ENCODE measurements at places on chromosomes 7 and 10.

DNA sequence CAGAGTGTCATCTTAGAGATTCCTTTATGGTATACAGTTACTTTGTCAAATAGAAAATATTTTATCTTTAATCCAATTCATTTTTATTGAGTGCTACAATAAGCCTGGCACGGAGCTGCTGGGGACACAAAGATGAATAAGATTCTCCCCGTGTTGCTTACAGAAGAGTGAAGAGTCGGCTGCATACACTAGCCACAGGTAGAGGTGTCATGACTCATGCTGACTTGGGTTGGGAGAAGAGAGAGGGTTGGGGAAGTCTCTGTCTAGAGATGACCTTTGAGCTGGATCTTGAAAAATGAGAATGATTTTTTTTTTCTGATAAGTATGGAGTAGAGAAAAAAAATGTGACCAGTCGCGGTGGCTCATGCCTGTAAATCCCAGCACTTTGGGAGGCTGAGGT is 289.9 kb upstream of the CELF2 start:
- DNase-seq: no peak

- DNase-seq: no peak
Measured at GRCh38 chr7:1572111-1572822, 2.4 kb upstream of the PSMG3 start.

DNA sequence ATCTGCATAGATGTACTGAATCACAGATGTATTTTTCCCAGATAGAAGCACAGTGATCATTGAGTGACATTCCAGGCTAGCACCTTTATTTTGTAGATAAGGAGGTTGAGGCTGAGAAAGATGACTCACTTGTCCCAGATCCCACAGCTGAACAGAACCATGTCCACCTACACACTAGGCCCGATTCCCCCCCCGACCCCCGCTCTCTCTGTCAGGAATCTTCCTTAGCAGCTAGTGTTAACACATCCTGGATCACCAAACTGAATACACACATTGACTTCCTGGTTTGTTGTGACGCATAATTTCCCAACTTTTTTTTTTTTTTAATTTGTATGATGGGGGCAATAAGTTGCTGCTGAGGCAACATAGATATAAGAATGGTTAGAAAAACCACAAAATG is 5.2 kb downstream of the SFMBT2 start:
- DNase-seq: no peak

DNA sequence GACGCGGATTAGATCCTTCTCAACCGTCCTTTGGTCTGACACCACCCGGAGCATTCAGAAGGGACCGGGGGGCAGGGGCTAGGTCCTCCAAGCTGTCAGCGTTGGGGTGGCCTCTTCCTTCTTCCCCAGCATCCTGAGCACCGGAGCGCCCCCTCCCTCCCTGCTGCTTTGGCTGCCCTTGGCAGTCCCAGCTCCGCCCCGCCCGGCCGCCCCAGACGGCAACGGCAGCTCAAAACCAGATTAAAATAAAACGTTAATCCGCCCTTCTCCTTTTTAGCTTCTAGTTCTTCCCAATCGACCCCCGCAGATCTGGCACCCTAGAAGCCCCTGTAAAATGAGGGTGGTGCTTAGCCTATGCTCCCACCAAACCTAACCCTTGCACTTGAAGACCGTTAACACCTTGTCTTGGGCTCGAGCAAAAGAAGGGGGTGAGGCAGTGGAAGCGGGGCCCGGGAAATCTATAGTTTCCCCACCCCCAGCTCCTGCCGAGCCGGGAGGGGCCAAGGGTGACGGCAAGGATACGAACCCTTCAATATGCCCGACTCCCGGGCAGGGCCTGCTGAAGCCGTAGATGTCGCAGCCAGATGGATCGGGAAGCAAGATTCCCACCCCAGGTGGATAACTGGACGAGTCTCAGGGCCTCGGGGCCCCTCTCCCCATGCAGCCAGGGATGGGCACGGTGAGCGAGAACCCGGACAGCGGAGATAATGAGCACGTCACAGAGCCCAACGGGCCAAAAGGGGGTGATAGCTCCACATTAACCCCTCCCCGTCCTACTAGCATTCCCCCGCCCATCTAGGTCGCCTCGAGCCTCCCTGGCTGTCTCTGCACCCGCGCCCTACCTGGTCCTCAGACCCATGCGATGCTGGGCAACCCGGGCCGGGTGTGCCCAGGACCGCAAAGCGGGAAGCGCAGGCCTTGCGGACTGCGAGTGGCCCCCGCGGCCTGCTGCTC is 169.7 kb downstream of the NRF1 start:
- DNase-seq: no peak

GRCh38 chr10:103692436-103692951 is 162.9 kb downstream of the SH3PXD2A start:
- DNase-seq: peak; percentile 10

DNA sequence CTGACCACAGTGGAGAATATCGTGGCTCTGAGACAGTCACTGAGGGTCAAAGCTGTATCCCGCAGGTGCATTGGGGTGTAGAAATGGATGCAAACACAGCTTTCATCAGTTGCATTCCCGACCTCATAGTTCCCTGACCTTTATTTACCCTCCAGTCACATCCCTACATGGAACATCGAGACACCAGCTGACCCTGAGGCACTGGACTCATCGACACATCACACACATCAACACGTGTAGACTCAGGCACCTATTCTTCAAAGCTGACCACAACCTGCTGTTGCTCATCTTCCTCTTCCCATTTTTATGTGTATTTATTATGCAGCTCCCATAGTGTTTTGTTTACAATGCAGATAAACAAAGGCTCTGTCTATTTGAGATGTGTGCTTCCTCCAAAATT is 396.9 kb upstream of the NRP1 start:
- no peak for DNase-seq

- DNase-seq: no peak
Measured at GRCh38 chr7:72403458-72404076, 8.6 kb downstream of the CALN1 start.

DNA sequence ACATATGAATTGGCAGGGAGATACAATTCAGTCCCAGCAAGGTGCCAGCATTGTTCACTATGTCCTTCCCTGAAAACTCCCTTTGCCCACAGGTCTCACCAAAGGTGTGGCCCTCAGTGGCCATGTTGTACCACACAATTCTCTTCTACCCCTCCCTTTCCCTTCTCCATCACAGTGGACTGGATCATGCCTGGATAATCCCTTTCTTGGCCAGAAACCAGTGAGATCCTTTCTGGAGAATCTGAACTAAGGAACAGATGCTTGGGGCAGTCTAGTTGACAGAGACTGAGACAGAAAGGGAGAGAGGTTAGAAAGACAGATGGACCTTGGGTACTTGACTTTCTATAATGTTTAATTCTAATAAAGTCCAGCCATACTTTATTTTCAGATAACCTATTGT is 9.5 kb downstream of the NMT2 start:
- no peak for DNase-seq

GRCh38 chr7:52959878-52960660 is 75.4 kb upstream of the POM121L12 start:
- DNase-seq: no peak

- no peak for DNase-seq
Measured at GRCh38 chr10:133019651-133020050, 68.1 kb upstream of the ADGRA1 start.

- DNase-seq: no peak
Measured at GRCh38 chr7:137032436-137032835, 164.0 kb downstream of the CHRM2 start.

DNA sequence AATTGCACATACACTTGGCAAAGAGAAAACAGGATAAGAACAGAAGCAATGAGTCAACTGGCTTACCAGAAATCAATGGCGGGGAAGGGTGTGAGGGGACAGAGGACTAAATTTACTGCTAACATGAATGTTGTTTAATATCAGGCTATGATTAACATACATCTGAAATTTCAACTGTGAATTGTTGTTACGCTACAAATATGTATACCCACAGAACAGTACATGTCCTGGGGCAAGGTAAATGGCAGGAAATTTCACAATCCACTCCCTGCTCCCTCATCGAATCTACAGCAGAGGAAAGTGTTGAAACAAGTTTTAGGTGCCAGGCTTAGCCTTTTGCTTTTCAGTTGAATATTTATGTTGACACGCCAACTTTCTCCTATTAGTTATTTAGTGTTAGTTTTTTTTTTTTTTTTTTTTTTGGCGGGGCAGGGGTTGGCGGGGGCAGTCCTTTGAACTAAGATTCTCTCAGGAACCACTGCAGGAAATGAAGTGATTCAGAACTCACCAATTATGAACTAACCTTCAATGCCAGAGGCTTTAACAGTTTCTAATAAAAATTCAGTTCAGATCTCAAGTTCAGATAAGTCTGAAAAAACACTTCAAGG is 99.0 kb downstream of the UBE2H start:
- DNase-seq: no peak

DNA sequence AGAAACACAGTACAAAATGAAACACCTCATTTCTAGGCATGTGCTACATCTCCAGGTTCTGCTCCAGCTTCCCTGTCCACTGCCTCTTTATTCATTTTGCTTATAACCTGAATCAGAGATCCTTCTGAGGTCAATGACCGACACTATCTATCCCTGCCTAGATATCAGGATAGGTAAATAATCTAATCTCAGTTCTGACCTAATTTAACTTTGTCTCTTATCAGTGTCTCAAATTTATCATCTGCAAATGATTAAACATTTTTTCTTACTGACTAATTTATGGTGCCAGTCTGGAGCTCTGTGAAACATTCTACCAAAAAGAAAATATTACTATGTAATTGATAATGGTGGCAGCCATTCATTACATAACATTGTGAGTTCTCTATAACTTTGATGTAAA is 61.1 kb downstream of the SGCE start:
- no peak for DNase-seq

DNA sequence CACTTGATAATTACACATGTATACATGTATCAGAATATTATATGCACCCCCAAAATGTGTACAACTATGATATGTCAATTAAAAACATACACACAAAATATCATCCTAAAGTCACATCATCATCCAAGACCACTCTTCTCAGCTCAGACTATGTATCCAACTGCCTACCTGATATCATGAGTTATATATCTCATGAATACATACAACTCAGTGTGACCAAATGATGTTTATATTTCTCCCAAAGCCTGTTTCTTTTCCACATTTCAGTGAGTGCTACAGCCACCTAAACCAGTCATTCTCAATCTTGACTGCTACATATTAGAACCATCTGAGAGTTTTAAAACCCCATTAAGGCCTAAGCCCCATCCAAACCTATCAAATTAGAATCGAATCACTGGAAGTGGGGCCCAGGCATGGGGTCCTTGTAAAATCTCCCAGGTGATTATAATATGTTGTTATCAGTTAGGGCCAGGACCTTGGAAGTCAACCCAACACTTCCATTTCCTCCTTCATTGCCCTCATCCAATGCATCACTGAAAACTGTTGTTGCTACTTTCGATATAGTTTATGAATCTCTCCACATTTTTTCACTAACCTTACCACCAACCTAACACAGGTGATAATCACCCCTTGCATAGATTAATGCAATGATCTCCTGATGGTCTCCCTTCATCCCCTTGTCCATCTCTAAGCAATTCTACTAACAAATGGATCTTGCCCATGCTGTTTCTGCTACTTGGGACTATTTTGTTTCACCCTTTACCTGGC is 53.8 kb upstream of the ITGB8 start:
- DNase-seq: no peak

DNA sequence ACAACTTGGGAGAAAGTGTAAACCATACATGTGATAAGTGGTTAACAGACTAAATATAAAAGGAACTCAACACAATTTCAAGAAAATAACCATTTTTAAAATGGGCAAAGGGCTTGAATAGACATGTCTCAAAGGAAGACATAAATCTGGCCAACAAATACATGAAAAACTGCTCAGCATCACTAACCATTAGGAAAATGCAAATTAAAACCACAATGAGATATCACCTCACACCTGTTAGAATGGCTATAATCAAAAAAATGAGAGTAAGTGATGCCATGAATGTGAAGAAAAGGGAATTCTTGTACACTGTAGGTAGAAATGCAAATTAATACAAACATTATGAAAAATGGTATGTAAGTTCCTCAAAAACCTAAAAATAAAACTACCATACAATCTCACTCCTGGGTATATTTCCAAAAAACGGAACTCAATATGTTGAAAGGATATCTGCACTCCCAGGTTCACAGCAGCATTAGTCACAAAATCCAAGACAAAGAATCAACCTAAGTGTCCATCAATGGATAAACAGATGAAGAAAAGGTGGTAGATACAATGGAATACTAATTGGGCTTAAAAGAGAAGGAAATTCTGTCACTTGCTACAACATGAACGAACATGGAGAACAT is 5.6 kb downstream of the SNX13 start:
- DNase-seq: no peak

GRCh38 chr10:24793648-24794379 is 70.1 kb upstream of the ARHGAP21 start:
- no peak for DNase-seq

DNA sequence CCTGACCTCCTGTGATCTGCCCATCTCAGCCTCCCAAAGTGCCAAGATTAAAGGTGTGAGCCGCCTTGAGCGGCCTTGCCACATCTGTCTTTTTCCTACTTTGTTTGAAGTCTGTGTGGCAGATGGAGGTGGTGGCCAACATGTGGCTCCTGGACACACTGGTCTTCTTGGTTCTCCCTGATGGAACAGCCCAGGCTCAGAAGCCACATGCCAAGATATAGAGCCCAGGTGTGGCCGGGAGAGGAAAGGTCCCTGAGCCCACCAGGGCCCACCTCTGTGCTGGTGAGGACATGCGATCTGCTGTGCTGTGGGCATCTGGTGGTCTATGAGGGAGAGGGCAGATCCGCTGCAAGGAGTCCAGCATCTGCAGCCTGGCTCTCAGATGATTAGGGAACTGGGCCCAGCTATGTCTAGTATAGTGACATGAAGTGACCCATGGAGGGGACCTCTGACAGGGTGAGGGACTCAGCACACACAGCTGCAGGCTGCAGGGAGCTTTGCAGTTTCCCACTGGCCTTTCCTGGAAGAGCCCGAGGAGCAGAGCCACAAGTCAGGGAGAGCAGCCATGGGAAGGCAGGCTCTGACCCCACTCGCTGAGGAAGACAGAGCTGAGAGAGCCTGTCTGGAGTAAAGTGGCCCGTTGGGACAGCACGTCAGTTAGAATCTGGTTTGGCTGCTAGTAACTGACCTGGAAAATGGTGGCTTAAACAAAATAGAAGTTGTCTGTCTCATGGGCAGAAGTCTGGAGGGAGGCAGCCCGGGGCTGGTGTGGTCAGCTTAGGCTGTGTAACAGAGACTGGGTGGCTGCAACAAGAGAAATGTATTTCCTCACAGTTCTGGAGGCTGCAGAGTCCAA is 25.9 kb downstream of the ADCY1 start:
- no peak for DNase-seq

DNA sequence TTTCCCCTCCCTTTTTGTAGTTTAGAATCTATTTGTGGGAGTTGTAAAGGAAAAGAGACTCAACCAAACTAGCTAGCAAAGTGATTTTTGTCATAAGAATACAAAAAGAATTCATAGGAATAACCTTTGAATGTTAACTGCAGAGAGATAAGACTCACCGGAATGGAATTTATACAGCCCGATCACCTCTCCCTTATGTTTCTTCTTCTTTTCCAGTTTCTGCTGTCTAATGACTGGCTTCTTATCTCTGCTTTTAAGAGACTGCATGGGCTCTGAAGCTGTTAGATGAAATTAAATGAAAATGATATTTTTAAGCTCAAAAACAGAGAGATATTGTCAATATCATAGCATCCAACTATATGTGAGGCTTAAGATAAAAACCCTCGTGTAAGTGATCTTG is 1095.9 kb downstream of the REEP3 start:
- DNase-seq: no peak

- no peak for DNase-seq
Measured at GRCh38 chr7:968205-969105, 6.9 kb downstream of the COX19 start.

- DNase-seq: no peak
Measured at GRCh38 chr7:18693406-18693805, 197.9 kb downstream of the HDAC9 start.

GRCh38 chr10:88651101-88651551 is 13.1 kb upstream of the LIPF start:
- DNase-seq: no peak

All from stimulated activated CD4-positive, alpha-beta T cell treated with anti-CD3 and anti-CD28 coated beads, Interleukin-1b, Interleukin-23, amount 100 ng/mL, for 1 hour (primary cell).